GM12878 (cell line): ENCODE measurements at places on chromosomes 6 and 20.

- no peak for DNase-seq
Measured at GRCh38 chr6:40506954-40507353, 80.2 kb downstream of the LRFN2 start.

DNA sequence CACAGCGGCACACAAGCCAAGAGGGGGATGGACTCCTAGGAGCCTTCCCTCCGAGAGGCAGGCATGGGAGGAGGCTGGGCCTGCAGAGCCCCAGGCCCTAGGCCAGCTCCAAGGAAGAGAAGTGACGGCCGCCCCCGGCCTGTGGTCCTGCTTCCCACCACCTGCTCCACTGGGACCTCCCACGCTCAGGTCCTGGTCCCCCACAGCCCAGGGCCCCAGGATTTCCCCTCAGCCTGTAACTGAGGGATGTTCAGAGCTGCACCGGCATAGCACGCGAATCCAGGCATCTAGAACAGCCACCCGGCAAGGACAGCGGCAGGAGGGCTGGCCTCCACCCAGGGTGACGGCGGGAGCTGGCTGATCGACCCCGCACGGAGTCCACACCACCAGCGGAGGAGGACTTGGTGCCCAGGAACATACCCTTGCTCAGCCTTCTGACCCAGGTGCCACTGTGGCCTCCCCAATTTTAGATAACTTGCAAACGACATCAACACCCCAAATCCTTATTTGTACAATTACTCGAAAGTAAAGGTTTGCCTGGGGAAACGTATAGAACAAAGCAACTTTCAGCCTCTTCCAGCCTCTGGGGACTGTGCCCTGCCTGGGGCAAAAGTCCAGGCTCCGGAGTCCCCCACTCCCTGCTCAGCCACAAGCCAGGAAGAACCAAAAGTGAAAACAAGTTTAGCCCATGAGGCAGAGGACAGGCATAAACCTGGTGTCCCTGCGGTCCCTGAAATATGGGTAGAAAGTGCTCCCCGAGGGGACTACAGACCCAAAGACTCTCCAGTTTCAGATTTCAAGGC, 3.5 kb downstream of the GATA5 start:
- DNase-seq: no peak

DNA sequence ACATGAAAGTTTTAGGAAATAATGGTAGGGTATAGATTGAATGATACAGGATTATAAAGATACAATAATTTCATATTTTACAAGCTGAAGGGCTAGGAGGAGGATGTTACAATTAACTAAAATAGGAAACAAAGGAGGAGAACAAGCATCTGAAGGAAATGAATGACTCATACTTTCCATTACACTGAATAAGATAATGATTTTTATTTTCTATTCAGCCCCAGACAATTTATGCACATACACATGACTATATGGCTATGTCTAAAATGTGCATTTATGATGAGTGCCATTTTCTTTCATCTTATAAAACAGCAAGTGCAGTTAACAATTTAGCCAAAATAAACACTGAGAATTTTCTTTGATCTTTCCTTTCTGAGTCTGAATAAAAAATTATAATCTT, 994.6 kb upstream of the ADGRB3 start:
- no peak for DNase-seq

- DNase-seq: no peak
Measured at GRCh38 chr6:45949256-45949655, 66.4 kb downstream of the CLIC5 start.

DNA sequence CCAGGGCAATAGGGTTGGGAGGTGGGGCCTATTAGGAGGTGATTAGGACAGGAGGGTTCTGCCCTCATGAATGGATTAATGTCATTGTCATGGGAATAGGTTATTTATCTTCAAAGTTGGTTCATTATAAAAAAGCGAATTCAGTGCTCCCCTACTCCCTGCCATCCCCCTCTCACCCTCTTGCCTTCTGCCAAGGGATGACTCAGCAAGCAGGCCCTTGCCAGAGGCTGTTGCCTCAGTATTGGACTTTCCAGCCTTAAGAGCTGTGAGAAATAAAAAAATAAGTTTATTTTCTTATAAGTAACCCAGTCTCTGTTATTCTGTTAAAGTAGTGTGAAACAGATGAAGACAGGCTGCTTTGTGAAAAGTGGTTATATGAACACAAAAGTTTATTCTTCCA, 381.1 kb upstream of the ZFP64 start:
- DNase-seq: no peak

DNA sequence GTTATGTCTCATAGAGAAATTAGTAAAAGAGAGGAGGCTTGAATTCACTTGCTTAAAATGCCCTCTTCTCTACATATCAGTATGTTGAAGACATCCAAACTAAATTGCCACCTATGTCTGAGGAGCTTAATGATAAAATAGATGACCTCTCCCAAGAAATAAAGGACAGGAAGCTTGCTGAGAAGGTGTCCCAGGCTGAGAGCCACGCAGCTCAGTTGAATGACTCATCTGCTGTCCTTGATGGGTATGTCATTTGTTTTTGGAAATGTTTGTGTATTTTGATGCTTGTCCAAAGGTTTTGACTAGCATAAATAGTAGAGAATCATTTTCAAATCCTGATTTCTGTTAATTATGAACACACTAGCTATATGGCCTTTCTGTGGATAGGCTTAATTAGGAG, 307.7 kb downstream of the ARHGAP18 start:
- no peak for DNase-seq

DNA sequence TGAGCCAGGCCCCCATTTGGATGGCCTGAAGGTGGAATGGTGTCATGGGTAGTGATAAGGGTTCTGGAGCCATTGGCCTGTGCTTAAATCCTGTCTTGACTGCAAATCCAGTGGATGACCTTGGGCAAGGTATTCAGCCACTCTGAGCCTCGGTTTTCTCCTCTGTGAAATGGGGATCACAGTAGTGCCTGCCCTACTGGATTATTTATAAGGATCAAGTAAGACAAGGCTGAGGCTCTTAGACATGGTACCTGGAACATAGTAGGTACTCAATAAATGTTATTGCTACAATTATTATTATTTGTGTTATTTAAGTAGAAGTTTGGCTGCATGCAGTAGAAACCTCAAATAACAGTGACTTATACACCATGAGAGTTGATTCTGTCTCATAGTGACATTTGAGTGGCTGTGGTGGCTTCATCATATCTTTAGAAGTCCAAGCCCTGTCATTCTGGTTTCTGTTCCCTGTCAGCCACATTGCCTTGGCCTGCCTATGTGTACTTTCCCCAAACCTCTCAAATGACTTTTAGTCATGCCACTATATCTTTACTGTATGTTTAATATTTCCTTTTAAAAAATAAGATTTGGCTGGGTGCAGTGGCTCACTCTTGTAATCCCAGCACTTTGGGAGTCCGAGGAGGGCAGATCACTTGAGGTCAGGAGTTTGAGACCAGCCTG, 37.6 kb upstream of the CHMP4B start:
- peak; percentile 85 for DNase-seq

DNA sequence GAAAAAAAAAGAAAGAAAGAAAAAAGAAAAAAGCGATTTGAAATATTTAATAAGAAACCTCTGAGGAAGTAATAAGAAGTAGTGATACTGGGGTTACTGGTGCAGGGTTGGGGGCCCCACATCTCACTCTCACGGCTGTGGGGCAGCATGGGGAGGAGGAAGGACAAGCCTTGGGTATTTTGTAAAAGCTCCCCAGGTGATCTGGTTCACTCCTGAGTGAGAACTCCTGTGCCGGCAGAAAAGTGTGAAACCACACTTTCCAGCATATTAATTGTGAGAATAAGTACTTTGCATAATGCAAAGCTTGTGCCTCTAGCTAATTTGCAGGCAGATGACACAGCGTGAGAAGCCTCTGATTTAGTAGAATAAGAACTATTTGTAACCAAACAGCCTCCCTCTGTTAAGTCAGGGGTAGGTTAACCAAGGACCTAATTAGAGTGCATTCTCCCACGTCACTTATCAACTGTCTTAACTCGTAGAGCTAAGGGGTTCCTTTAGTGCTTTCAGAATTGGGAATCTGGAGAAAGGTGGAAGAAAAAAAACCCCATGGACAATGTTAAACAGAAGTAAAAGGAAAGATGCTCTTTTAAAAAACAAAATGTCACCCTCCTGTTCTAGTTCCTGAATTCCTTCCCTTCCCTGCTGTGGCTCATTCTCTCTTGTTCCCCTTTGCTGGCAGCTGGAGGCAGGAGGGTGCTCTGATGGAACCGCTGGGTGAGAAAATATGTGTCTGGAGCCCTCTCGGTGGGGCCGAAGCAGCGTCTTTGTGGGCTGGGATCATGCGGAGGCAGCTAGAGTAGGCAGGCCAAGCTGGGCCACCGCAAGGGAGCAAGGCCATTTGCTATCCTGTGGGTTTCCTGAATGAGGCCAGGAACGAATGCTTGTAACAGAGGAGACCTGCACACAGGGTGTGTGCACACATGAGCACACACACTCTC, 108.7 kb downstream of the FYN start:
- peak; percentile 94 for DNase-seq

DNA sequence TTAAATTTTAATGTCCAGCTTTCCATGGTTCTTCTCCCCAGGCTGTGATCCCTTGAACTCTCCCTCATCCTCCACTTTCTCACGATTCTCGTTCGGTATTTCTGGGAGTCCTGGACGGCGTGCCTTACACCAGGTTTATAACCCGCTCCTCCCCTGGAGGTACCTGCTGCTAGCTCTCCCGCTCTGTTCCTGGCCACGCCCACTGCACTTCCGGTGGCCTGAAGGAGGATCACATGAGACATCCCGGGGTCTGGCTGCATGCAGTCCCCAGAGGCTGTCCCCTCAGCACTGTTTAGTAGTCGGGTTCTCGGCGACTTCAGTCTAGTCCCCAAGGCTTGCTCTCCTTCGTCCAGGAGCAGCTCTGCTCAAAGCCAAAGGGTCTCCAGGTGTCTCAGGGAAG, 28.4 kb upstream of the GCLC start:
- DNase-seq: no peak

DNA sequence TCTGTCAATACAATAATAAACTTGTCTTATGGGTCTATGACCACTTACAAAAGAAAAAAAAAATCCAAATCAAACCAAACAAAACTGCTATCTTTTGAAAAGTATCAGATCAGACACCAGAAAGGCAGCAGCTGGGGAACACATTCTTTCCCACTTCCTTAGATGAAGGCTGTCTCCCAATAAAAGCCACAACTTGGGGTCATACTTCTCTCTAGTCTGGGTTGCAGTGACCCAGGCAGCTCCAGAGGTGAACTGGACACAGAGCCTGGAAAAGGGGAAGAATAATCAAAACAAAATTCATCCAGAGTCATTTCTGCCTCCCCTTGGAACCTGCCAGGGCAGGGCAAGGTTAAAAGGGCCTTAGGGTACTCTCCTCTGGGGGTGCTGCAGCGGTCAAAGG, 19.1 kb downstream of the ATXN1 start:
- no peak for DNase-seq

DNA sequence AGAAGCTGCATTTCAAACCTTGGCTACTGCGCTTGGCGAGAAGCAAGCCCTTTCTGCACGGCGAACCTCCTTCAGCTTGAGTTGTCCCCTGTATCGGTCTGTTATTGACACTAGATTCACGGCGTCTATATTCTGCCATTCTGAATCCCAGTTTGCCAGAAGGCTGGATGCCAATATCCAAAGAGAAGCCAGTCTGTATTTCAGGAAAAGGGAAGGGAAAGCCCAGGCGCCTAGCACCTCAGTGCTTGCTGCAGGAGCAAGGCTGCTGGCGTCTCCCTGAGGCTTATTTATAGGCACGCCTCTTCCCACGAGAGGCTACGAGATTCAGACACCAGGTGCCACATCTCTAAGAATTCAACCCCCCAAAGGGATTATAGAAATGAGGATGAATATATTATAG, 89.6 kb upstream of the CDH4 start:
- no peak for DNase-seq

GRCh38 chr6:1062786-1063545, 248.9 kb upstream of the FOXQ1 start:
- DNase-seq: no peak

DNA sequence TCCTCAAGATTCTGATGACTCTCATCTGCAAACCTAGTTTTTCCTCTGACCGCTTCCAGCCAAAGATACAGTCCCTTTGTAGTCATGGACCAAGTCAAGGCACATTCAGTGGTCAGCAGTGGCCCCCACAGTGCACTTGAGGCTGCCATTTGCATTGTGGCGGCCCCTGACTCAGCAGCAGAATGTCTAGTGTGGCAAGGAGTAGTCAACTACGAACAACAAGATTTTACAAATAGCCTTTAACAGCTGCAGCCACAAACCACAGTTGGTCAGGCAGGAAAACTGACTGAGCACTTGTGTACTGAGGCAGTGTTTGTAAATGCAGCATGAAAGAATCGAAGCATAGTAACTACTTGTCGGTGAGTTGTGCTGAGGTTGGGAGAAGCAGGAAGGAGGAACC, 49.6 kb downstream of the SLC2A12 start:
- DNase-seq: no peak

DNA sequence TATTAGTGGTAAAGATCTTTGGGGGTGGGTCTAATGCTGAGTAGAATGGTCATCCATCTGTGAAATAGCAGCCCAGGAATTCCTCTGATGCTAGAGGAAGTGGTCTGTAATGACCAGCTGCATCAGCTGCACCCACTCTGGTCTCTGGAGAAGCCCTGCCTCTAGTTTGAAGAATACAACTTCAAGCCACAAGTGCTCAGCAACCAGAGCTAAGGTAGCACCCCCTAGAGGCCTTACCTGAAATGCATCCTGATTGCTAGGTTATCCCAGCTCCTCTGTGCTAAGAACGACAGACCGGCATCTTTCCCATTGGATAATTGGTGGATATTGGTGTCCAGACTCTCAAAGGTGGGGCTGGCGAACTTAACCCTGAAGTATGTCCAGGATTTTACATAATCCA, 58.2 kb downstream of the DNAH8 start:
- DNase-seq: no peak

GRCh38 chr20:1784586-1784985, 110.6 kb upstream of the SIRPA start:
- DNase-seq: no peak

DNA sequence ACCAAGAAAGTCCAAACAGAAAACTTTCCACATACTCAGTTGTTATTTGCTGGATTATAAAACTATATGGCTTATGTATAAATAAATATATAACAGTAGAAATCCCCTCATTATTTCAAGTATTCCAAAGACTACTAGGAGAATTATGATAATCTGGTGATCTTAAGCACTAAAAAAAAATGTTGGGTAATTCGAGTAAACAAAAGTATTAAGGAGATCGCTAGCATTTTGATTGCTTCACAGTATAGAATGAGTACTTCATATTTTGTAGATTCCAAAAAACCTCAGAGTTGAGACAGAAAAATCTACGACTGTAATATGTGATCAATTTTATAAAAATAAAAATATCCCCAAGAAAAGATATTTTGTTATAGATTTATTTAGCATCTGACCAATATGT, 236.4 kb upstream of the TENT5A start:
- DNase-seq: no peak

DNA sequence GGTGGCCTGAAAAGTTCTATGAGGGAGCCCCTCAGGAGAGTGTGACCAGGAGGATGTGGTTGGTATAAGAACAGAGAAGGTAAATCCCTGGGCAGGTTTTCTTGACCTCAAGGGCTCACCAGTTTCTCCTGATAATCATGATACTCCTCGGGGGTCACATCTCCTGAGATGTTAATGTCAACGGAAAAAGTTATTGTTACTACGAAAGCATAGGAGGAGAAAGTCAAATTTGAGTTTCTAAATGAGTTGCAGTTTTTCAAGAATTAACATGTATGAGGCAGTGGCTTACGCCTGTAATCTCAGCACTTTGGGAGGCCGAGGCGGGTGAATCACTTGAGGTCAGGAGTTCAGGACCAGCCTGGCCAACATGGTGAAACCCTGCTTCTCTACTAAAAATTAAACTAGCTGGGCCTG, 23.4 kb downstream of the MGME1 start:
- peak; percentile 44 for DNase-seq
